ENCODE measurements at places on chromosomes 5 and 9.

DNA sequence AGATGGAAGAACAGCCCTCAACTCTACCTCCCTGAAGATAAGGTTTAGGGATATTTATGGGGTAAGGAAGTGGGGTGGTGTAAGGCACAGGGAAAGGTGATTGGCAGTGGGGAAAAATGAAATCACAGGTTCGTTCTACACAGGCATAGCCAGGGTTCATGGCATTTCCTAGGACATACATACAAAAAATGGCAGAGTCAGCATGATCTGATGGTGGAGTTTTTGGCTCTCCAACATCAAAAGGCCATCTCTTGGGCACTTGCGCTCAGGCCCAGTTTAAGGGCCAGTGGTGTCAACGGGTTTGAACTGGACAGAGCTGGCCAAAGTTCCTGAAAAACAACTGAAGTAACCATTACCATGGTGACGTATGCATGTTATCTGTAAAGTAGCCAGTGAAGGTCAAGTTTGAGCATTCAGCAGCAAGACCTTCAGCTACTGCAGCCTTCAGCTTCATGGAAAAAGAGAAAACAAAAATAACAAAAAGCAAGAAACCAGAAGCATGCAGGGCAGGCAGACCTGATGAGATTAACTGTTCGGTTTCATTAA is 92.8 kb downstream of the SMARCA2 start:
- no peak for DNase-seq

DNA sequence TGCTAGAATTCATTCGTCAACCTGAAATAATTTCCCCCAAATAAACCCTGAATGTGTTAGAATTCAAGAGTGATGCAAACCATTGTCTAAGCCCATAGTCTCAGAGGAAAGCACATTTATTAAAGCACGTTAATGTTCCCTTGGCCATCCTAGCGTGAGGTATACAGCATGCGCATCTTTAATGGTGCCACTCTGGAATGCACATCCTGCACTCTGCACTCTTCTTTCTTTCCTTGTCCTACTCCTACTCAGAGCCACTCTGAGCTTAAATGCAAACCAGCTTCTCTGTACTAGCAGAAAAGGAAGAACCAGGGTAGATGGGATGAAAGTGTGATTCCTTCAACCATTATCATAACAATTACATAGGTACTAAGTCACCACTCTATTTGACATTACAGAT is 50.4 kb downstream of the ARL15 start:
- DNase-seq, result no peak

GRCh38 chr5:72125941-72126620 is 18.8 kb downstream of the MAP1B start:
- no peak for DNase-seq

DNA sequence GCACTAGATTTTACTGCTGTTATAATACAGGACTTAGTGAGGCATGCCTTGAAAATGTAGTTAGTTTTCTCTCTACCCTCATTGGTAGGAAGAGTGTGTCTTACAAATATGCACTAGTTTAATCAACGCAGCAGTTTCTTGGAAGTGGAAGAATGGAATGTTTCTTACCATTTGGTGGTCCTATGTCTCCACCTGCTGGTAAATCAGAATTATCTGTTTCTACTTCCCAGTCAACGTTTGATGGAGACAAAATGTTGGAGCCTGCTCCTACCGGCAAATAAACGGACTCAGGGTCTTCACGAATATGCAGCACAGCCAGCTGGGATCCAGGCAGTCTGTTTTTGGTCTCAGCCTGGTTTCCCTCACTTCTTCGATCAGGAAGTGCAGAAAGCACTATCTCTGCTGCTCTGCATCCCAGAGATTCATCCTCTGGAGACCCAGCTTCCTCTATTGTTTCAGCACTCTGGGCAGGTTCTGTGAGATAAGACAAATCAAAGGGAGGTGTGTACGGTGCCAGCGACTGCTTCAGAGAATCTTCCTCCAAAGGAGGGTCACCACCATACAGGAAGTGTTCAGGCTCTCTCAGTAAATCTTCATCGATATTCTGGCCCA is 59.5 kb upstream of the PCA3 start:
- DNase-seq, result peak; percentile 53

- no peak for DNase-seq
These were observed 177.8 kb downstream of the GABBR2 start for GRCh38 chr9:98530806-98531386.

- peak; percentile 8 for DNase-seq
These were observed 191.4 kb downstream of the TMEM167A start for GRCh38 chr5:82885627-82886389.

DNA sequence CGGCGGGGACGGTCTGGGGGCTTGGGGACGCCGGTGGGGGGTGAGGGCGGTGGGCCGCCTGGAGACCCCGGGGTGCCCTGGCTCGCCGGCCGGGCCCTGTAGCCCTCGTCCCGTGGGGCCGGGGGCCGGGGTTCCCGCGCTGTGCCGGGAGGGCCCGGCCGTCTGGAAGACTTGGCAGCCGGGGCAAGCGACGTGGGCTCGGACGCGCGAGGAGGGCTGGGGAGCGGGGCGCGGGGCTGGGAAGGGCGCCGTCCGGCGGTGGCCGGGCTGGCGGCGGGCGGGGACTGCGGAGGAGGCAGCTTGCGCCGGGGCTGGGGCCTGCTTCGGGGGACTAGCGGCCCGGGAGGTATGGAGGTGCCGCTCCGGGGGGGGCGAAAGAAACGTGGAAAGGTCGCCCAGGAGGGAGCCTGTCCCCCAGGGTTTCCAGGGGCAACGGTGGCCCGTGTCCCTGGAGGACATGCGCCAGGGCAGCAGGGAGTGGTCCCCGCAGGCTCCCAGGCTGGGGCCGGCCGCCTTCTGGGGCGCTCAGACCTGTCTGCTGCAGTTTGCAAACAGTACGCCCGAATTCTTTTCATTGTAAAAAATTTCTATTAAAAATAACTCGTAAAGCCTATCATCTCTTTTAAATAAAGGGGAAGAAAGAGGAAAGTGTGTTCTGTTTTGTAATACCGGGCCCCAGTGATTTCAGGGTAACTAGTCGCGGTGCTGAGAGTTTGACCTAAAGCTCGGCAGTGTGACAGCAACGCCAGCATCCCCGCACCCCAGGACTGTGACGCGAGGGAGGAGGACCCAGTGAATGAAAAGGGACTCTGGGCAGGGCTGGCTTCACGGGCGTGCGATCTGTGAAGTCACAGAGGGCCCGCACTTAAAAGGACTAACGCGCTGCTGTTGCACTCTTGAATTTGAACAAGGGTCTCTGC is 752 bp upstream of the ANKH start:
- peak; percentile 75 for DNase-seq

- no peak for DNase-seq
These were observed 140.3 kb downstream of the RASEF start for GRCh38 chr9:82922686-82923085.

- no peak for DNase-seq
These were observed 608 bp downstream of the ELOVL7 start for GRCh38 chr5:60843386-60843935.

- no peak for DNase-seq
These were observed 16.9 kb downstream of the PDGFRB start for GRCh38 chr5:150138551-150139265.

GRCh38 chr9:68964102-68964541 is 49.8 kb downstream of the PRKACG start:
- no peak for DNase-seq

- no peak for DNase-seq
These were observed 25.3 kb downstream of the CFAP90 start for GRCh38 chr5:7825630-7826029.

DNA sequence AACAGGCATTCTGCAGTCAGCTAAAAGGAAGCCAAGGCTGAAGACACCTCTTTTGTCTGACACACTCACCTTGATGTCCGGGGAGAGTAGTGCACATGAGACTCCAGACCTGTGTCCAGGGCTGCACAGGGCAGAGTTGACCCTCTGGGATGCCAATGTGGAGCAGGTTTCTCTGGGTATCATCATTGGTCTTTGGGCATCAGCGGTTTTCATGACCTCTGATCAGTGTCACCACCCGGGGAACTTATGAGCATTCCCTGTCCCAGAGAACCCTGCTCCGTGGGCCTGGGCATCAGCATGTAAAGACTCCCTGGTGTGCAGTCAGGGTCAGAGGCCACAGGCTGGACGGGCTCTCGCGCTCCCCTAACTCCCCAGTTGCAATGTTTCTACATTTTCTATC is 80.2 kb downstream of the NSUN2 start:
- no peak for DNase-seq

- no peak for DNase-seq
These were observed 227.2 kb upstream of the KLF9 start for GRCh38 chr9:70641631-70642030.

DNA sequence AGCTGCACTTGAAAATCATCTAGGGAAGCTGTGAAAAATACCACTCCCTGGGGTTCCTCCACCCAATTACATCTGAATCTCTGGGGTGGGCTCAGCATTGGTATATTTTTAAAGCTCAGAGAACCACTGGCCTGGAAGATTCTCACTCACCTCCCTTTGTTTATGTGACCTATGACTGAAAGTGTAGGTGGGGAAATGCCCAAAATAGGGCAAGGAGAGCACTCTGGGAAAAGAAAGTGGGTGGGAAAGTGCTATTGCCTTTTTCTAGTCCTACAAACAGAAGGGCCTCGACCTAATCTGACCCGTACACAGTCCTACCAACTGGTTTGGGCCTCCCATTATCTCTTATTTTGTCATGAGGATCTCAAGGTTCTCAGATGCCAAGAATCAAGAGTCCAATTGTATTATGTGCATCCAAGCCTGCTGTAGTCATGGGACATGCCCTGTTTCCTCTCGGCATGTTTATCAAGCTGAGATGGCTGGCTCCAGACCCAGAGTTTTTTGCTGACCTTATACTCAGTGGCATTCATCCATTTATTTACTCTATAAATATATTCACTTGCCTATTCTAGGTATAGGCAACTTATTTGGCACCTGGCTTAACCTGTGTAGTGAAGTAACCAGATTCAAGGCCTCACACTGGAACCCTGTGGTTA is 483.7 kb downstream of the ENC1 start:
- DNase-seq, result no peak

- no peak for DNase-seq
These were observed 67.0 kb upstream of the NEK6 start for GRCh38 chr9:124190761-124191160.

GRCh38 chr9:8301296-8301695 is 501.7 kb upstream of the DMAC1 start:
- no peak for DNase-seq

DNA sequence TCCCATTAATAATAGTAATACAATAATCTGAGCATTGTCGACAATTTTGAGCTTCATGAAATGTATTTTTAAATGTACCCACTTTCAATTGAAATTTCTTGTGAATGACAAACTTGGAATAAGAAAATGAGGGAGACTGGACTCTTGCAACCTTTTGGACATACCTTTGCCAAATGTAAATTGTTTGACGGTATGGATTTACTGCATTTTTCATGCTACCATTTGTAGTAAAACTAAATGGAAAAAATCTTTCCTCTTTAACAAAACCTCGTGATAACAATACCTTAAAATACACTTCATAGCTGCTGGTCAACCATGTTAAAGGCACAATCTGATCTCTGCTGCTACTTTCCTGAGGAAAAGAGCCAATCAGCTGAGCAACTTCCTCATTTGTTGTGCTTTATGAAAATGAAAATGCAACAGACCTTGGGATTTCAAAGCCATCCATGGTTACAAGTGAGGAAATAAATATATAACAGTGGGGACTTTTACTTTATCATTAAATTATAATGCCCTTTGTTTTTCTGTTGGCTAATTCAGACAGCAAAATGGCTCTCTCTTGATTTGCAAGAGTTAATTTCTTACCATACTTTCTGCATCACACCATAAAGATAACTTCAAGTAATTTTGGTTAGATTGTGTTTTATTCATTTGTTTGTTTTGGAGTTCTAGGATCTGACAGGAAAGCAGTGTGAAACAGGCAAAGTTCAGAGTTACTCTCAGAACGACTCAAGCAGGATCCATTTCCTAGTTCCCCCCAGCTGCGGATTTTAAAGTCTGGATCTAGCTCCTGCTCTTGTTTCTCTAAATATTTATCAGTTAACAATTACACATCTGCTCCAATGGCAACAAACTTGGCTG is 1.1 kb downstream of the ALDH1A1 start:
- DNase-seq, result peak; percentile 78

DNA sequence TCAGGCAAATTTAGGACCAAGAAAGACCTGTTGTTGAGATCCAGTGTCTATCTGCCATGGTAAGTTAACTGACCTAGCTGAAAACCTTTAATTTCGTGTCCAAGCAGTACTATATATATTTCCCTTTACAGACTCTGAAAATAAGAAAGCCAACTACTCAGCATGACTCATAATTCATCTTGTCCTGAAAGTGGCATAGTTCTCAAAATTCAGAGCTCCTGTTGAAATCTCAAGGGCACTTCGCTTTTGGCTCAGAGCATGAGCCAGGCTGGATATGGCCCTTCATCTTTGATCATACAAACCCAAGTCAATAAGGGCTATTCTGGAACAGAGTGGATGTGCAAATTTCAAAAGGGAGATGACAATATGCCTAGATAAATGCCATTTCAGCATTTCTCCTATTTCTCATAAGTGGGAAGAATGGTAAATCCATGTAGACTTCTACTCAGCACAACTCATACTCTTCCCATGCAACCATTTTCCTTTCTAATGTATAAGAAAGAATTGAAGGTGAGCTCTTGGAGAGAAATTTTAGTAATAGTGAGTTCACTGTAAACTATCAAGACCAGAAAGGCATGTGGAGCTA is 567.9 kb upstream of the DAB2 start:
- DNase-seq, result no peak

- DNase-seq, result no peak
These were observed 131.3 kb upstream of the CCDC180 start for GRCh38 chr9:97176206-97176605.

GRCh38 chr9:9997585-9997984 is 615.2 kb downstream of the PTPRD start:
- DNase-seq, result no peak

DNA sequence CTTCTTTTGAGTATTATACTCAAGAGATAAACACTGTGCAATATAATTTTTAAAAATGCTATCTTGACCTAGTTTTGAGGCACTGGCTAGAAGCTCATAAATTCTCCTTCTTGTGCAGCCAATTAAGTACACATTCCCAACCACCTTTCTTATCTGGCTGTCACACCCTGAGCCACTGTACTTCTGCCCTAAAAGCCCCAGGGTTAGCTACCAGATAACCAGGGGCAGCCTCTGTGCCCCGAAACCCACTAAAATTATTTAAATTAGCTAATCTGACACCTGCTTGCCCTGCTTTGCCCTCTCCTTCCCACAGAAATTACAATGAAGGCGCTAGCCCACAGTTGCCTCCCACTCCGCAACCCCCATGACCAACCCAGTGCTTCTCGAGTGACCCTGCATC is 597.3 kb upstream of the TYRP1 start:
- DNase-seq, result no peak

- DNase-seq, result no peak
These were observed 309.6 kb upstream of the CCNH start for GRCh38 chr5:87722286-87722685.

DNA sequence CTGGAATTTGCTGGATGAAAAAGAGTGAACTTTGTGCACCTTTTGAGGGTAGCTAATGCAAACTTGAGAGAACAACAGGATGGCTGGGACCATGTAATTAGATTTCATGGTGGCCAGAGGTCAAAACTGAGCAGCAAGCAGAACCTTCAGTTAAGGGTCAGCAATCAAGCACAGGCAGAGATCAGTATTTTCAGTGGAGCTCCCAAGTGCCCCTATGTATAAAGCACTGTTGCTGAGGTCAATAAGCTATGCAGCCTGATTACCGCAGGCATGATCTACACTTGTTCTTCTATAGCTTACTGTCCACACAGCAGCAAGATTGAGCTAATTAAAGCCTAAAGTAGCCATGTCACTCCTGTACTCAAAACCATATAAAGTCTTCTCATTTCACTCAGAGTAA is 62.1 kb upstream of the TMC1 start:
- DNase-seq, result no peak

GRCh38 chr5:125327676-125328075 is 581.2 kb upstream of the ZNF608 start:
- no peak for DNase-seq
